ENCODE measurements at places on chromosomes 11 and 22. TPM values are rescaled to one million over a fixed set of nuclear protein-coding genes. Genes with fewer than 3 reads are reported as not detected.

The FGF4 gene
- not detected for total RNA-seq

The VSIG10L2 gene
- total RNA-seq: not detected

The OR10G4 gene
- total RNA-seq: not detected

The SHANK2 gene
- 1.0 TPM for total RNA-seq

The SCGB2A2 gene
- not detected for total RNA-seq

The HRAS gene
- total RNA-seq: 65.7 TPM

The DDIAS gene
- total RNA-seq: 7.3 TPM

The PLAAT4 gene
- total RNA-seq: 5.0 TPM

The KCNJ1 gene
- total RNA-seq: not detected

The CCDC87 gene
- 0.15 TPM for total RNA-seq

The ALDH3B2 gene
- not detected for total RNA-seq

The CCDC90B gene
- total RNA-seq: 39.1 TPM

The BUD13 gene
- total RNA-seq: 12.0 TPM

The GLYATL1 gene
- total RNA-seq: 1.3 TPM

The GGTLC2 gene
- not detected for total RNA-seq

The TMEM126A gene
- total RNA-seq: 40.2 TPM

The RFPL2 gene
- not detected for total RNA-seq

The KDELR3 gene
- 98.7 TPM for total RNA-seq

The OR6A2 gene
- not detected for total RNA-seq

The SPON1 gene
- 0.45 TPM for total RNA-seq

All from bronchus fibroblast of lung (primary cell).